ENCODE measurements at places on chromosomes 2 and 18.
A peak's percentile ranks its signal among the peaks of the same experiment; 100 is the strongest.

GRCh38 chr2:200099256-200099655 is 143.9 kb downstream of the MAIP1 start:
- DNase-seq = no peak

DNA sequence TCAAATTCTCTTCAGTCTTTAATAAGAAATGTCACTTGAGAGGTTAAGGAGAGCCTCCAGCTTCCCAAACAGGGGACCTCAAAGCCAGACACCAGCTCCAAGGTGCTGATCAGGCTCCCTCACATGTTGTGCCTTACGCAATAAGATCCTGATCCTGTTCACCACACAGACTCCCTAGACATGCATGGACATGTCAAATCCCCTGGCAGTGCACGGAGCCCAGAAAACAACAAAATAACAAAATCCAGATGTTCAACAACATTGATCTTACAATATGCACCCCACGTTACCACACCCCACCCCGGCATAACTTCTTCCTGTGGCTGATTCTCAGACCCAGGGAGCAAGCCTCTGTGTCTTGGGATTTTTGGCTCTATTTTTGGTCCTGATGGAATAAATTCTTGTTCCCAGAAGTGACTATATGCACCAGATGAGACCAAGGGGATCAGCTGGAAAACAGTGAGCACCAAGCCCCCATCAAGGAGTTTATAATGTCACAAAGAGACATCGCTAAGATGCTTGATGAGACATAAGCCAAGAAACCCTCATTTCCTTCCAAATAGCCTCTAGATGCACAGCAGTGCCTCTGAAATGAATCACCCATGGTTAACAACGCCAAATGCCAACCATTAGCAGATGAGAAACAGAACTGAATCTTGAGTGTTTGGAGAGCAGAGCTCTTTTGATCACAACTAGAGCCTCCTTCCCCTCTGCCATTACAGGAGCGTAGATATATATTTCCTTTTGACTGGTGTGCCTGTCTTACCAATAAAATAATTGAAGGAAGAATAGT is 198.2 kb downstream of the PRKCE start:
- no peak for DNase-seq

- no peak for DNase-seq
These were observed 5.2 kb upstream of the RSAD2 start for GRCh38 chr2:6872394-6872793.

DNA sequence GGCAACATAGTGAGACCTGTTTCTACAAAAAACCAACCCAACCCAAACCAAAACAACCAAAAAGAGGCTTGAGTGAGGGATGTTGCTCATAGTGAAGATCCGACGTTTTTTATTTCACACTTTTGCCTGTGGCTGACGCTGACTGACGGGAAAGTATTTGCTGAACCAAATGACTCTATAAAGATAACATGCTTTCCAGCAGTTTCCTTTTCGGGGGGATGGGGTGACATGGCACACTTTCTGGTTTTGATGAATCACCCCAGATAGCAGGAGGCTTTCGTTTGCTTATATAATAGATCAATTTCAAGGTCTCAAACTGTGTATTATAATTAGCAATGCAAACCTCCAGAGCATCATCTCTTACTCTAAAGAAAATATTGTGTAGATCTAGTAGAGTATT is 150.8 kb downstream of the AQP4 start:
- DNase-seq = no peak

- no peak for DNase-seq
These were observed 37.2 kb downstream of the STEAP3 start for GRCh38 chr2:119260646-119261492.

GRCh38 chr18:13433125-13433524 is 214.6 kb downstream of the LDLRAD4 start:
- no peak for DNase-seq

GRCh38 chr2:26559556-26559955 is 81.6 kb downstream of the CIB4 start:
- DNase-seq = no peak

DNA sequence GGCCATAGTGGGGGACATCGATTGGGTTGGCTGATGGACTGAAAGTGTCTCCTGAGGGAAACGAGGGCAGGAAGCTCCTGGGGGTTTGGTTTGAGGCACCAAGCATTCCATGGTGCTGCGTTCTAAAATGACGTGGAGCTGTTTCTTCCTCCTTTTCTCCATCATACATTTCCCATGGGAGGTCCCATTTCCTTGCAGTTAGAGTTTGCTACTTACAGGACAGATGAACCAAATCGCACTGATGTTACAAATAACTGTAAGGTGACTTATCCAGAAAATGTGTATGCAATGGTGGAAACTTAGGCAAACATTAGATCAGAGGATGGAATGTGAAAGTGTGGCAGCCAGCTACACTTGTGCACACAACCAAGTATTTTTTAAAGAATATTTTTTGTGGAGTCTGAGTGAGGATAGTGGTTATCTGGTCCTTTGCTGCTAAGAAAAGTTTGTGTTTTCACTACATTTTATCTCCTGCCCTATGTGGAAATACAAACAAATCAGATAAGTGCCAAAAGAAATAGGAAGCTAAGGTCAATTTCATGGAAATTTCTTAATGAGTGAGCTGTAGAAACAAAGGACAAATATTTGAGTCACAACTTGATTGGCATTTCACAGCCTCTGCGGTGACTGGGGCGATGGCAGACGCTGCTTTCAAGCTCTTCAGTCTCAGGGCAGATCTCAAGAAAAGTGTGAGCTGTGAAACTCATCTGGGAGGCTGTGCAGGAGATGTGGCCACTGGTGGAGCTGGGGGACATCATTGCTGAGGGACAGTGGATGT is 256.2 kb downstream of the TSN start:
- DNase-seq = no peak

- DNase-seq = no peak
These were observed 82.6 kb upstream of the TXNDC2 start for GRCh38 chr18:9803063-9803697.

- DNase-seq = peak; percentile 56
These were observed 91.6 kb upstream of the MGAT4A start for GRCh38 chr2:98822301-98823164.

- DNase-seq = no peak
These were observed 35.9 kb upstream of the POMC start for GRCh38 chr2:25204190-25204838.

DNA sequence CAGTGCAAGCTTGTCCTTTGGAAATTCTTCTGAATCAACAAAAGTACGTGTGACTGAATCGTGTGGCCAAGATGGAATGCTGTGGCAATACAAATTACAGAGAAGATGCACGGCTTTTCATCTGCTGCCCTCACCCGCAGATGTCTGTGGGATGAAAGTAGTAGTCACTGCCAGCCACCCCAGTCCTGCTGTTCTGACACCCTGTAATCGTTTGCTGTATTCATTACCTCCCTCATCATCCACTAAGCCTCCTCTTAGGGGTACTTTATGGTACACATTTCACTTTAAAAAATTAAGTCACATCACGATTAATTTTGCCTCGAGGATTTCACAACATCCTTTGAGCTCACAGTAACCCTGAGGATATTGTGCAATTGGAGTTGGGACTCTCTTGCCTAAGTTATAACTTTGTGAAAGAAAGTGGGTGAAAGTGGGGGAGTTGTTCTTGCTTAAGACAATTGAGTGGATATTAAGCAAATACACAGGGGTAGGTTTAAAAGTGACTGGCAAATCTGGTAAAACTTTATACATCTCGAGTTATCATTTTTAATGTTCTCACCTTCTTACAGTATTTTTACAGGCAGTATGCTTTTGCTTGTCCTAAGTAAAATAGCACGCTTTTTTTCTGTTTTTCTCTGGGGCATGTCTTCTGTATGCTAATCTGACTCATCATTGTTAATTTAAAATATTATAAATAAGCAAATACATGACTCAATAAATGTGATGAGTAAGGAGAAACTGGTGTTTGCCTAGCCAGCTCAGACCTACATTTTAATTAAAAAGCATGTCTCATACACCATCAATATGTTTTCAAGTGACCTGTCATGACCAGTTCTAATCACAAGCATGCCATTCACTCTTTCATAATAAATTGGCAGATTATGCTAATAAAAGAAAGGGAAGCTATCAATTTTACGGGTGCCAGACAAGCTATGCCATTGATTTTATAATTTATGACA is 680.9 kb downstream of the IRS1 start:
- DNase-seq = peak; percentile 8

DNA sequence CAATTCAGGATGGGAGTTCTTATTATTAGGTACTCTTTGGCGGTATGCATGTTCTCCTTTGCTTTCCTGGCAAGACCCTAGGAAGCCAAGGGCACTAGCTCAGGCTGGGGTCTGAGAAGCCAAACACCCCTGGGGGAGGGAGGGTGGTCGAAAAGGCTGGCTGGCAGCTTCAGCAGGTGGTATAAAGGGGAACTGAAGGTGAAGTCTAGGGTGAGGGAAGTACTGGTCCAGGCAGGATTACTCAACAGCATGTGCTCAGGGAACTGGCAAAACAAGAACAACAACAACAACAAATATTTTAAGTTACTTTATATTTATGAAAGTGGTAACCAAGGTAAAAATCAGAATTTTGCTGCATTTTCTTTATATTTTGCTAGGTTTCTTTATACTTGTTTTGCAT is 40.7 kb upstream of the PCBP1 start:
- DNase-seq = no peak

- peak; percentile 24 for DNase-seq
These were observed 48.3 kb downstream of the WDFY1 start for GRCh38 chr2:223896833-223897311.
